NCI-H1436 treated with DMSO at 0.1 percent for 48 hours (cell line): ENCODE measurements at places on chromosomes 1 and 21.

GRCh38 chr1:153617663-153618062 lies 1.5 kb upstream of the S100A14 start:
- no peak for DNase-seq

GRCh38 chr1:3879099-3879498 lies 21.0 kb downstream of the C1orf174 start:
- no peak for DNase-seq

DNA sequence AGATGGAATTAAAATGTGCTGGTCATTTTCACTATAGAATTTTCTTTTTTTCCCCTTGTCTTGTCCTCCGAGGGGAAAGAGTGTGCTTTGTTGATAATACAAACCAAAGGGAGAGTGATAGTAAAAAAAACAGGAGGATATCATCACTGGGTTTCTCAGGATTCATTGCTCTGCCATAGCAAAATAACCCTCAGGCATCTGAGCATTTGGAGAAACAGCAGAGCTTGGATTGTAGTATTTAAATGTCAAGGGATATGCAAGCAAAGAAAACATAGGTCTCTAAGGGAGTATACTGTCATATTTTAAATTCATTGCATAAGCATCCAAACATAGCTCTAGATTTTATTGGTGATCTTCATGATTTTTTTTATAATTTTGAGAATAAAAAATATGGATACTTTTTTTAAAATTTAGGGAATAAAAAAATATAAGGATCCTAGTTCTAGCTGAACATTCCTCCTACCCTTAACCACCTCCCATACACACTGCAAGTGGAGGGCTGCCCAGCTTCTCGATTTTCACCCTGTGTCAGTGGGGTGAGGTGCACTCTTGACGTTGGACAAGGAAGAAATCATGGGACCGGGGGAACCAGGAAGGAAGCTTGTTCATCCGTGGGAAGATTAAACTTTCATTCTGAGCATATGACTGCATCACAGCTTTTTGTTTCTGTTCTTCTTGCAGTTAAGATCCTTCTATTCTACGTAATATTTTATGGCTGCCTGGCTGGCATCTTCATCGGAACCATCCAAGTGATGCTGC lies 4.4 kb downstream of the ATP1B1 start:
- DNase-seq: no peak

GRCh38 chr1:33712186-33712585 lies 151.7 kb upstream of the HMGB4 start:
- no peak for DNase-seq
